Activated naive CD8-positive, alpha-beta T cell treated with anti-CD3 and anti-CD28 coated beads, Interleukin-2, amount 10 ng/mL, durations not matched to agents 7 days and 5 days (primary cell): ENCODE measurements at places on chromosomes 7 and 10. TPM values are rescaled to one million over a fixed set of nuclear protein-coding genes. Genes with fewer than 3 reads are reported as not detected.

The ANAPC16 gene
- 89.2 TPM for total RNA-seq

- no peak for DNase-seq
Measured at GRCh38 chr7:65317372-65317771, 56.3 kb upstream of the ZNF92 start.

GRCh38 chr7:50303335-50304128 lies 984 bp upstream of the IKZF1 start:
- DNase-seq: no peak

The ADIRF gene
- total RNA-seq: not detected

DNA sequence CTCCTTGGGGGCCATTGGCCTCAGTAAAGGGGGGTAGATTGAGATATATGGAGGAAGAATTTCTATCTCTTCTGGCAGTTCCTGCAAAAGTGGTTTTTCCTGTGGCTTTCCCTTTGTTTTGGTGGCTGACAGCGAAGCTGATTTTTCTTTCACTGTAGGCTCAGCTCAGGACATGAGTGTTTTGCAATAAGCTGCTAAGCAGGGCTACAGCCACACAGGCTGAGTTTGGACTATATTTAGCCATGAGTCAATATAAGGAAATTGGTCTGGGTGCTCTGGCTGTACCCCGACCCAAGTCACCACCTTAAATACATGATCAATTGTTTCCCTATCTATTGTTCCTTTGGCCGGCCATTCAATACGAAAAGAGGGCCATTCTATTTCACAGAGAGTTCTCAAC lies 212.7 kb upstream of the KCND2 start:
- DNase-seq: no peak

- no peak for DNase-seq
Measured at GRCh38 chr7:112080978-112081377, 125.2 kb downstream of the DOCK4 start.

DNA sequence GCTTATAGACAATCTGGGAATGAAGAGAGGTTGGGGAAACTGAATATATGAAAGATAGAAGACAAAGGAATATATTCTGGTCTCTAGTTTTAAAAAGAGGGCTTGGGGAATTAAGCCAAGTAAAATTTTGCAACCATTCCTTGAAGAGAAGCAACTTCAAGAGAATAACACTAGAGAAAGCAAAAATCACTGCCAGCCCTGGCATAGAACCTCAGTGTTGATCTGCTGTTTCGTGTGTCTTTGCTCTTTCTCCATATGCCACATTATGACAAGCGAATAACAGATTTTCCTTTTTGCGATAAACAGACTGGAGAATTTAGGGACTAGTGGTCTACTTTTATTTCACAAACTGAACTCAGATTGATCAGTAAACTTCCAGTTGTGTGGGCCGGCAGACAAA lies 132.7 kb downstream of the XPNPEP1 start:
- no peak for DNase-seq

The AOC1 gene
- total RNA-seq: not detected

DNA sequence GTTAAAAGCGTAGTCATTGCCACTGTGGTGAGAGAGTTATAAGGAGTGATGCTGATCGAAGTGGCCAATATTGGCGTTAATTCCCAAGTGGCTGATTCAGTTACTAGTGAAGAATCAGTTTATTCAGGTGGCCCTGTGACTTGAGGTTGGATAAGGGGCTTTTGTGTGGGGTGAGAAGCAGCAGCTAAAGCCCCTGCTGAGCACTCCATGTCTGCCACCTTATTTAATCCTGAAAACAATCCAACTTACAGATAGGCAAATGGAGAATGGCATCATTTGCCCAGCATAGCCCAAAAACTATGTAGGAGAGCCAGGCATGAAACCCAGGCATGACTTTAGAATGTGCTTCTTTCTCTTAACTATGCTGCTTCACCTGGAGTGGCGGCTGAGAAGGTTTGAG lies 222.8 kb upstream of the KLF6 start:
- DNase-seq: no peak

The PKD2L1 gene
- not detected for total RNA-seq

DNA sequence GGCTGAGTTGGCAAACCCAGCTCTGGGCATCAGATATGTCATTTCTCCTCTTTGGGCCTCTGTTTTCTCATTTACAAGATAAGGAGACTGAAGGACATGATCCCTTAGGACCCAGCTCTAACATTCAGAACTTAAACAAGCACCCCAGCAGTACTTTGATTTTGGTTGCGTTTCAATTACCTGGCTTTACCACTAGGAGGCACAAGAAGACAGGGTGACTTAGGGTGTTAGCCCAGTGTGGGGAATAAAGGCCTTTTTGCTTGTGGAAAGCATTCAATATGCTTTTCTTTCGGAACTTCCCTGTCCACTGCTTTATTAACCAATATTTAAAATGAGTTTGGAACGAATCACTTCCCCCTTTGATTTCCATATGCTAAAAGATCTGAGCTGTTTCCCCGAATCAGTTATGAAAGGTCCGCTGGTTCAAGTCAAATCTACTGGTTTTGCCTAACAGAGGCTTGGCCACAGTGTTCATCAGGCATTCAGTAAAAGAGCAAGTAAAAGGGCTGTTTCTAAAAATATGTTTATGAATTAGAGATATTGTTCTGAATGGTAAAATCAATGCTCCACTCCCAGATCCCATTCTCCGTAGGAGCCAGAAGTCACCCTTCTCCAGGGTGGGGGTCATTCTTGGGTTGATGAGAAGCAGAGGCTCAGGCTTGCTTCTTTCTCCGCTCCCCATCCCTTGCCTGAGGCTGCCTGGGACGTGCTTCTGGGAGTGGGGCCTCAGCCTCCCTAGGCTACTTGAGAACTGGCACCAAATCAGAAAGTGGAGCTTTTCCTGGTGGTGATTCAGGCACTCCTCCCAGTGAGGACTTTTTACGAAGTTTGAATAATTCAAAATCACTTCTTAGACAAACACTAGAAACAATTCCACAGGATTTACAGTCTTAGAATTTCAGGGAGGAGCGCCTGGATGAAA lies 105.5 kb downstream of the MYOF start:
- DNase-seq: no peak

The UCN3 gene
- not detected for total RNA-seq

- DNase-seq: no peak
Measured at GRCh38 chr7:74039337-74039736, 11.4 kb downstream of the ELN start.

GRCh38 chr10:279232-279631 lies 144.0 kb downstream of the ZMYND11 start:
- no peak for DNase-seq

- DNase-seq: no peak
Measured at GRCh38 chr10:123639131-123639530, 27.0 kb upstream of the GPR26 start.

The PRPS1L1 gene
- not detected for total RNA-seq

- DNase-seq: no peak
Measured at GRCh38 chr7:39536951-39537350, 29.3 kb upstream of the YAE1 start.

DNA sequence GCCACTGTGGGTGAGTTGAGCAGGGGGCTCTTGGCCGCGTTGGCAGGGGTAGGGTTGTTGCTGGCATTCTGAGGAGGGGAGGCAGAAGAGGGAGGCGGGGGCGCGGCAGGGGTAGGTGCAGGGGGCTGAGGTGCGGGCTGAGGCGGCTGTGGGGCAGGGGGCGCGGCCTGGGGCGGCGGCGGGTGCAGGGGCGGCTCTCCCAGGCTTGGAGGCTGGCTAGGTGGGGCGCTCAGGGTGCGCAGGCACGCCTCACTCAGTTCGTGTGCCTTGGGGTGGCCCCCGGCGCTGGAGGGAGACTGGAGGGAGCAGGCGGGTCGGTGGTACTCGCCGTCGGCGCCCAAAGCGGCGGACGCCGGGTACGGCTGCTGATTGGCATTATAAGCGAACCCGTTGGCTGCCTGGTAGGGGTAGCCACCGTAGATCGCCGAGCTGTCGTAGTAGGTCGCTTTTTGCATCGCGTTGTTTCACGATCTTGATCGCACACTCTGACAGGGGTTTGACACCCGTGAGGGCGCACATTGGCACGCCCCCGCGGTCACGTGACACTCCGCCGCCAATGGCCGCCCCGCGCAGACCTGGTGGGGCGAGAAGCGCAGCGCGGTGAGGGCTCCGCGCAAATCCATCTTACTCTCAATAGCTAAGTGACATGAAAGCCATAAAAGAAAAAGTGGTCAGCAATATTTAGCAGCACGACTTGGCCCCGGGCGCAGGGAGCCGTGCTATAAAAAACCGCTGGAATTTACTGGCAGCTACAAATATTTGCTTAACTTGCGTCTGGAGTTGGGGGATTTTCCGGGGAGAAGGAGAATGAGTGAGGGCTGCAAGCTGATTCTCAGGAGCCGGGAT lies 7.9 kb upstream of the HOXA2 start:
- DNase-seq: no peak

GRCh38 chr7:133389727-133390126 lies 136.8 kb downstream of the EXOC4 start:
- DNase-seq: no peak

The LRRC61 gene
- 17.2 TPM for total RNA-seq

The DKK1 gene
- not detected for total RNA-seq

The NRAP gene
- not detected for total RNA-seq

GRCh38 chr10:131820626-131821025 lies 80.2 kb upstream of the PPP2R2D start:
- peak; percentile 6 for DNase-seq

DNA sequence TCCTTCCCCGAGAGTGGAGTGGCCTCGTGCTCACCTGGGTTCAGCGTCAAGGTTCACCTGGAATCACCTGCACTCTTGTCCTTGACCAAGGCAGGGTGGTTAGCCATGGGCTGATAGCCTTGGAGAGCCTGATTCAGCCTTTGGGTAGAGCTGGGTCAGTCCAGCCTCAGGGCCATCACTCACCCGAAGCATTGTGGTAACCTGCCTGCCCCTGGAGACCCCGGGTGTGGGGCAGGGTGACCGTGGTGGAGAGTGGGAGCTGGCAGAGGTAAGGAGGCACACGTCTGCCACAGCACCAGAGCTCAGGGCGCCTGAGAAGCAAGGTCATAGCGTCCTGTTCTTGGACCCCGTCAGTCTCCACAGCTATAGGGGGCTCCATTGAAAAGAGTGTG lies 27.8 kb upstream of the WDFY4 start:
- DNase-seq: no peak

- no peak for DNase-seq
Measured at GRCh38 chr7:108515013-108515412, 10.9 kb downstream of the PNPLA8 start.

GRCh38 chr7:50335795-50336754 lies 31.6 kb downstream of the IKZF1 start:
- peak; percentile 78 for DNase-seq

DNA sequence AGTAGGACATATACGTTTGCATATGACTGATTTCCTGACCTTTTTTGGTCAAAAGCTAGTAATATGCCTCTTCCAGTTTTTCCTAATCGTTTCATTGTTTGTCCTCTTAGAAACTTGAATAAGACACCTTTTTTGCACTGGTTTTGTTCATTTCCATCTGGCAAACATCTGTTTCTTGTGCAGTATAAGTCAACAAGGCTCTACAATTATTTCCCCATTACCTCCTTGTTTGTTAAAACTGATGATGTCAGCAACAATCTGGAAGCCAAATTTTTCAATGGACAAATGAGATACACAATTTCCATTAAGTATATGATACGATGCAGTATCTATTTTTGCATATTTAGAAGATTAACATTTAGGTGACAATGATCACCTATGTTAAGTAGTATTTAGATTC lies 148.8 kb downstream of the NRBF2 start:
- no peak for DNase-seq

The EPO gene
- total RNA-seq: 0.22 TPM

DNA sequence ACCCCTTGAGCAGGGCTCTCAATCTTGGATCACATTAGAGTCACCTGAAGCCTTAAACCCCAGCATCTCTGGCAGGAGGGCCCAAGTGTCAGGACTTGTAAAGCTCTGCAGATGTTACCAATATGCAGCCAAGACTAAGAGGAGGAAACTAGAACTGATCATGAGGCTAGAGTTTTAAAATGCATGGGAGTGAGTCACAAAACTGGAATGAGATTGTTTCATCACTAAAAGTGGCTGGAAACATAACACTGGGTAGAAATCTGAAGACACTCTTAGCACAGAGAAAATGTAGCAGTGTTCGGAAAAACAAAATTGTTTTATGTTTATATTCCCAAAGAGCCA lies 63.3 kb upstream of the GHITM start:
- no peak for DNase-seq

DNA sequence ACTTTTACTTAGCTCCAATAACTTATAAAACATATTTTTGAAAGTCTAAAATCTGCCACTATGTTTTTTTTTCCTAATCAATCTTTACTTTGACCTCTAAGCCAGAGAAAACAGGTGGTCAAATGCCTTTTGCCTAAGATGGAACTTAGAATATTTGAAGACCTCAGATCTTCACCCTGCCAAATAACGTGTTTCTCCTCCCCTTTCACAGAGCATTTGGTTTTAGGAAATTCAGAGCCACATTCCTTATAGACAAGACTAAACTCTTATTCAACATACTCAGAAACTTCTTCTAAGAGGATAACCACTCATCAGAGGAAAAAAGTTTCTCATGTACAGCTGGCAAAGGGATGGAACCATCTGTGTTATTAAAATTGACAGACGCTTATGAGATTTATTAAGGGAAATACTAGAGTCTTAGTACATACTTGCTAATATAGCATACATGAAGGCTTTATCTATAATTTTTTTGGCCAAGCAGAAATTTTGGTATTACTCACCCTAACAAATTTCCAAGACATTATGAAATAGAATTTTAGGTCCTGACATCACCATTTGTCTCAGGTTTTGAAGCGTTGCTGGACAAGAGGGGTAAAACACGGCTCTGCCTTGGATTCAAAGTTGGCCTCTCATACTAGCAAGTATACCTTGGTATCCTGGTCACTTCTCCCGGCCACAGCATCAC lies 2.6 kb upstream of the EGFR start:
- no peak for DNase-seq

DNA sequence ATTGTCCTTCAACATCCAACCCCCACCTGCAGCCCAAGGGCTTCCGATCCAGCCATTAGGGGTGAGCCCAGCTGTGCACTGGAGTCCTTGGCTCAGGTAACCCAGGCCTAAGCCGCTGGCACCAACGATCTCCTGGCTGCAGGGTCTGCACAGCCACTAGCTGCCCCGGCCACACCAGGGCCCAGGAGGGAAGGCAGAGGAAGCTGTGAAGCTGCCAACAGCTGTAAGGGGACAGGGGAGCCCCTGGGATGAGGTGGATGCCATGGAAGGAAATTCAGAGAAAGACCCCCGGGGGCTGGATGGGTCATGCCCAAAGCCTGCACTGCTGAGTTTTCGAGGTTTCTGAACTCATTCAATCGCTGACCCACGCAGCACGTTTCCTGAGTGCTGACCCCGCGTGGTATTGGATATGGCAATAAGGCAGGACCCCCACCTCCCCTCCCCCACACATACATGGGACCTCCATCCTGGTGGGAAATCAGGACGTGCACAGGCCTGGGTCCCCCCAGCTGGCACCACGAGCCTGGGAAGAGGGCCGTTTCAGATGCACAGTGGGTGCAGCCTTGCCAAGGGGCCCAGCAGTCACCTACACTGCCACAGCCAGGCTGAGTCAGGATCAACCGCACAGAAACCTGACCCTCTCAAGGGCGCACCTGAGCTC lies 170.3 kb downstream of the DIP2C start:
- DNase-seq: no peak

DNA sequence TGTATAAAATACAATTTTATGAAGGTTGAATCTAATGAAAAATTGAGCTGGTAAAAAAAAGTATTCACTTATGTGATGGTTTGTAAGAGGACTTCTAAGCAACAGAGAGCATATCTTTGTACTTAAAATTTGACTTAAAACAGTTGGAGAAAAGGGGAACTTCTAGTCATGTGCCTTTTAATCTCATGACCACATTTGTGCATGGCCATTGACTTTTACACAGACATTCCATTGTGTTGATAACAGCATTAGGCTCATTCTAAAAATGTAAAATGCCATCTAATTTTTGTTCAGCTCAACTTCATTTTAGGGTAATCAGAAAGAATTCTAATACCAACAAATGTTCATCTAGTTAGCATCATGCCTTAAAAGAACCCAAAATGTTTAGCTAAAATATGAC lies 119.9 kb downstream of the HPSE2 start:
- no peak for DNase-seq
